HCEC 1CT (cell line): ENCODE measurements at places on chromosomes 3 and 15.
A peak's percentile ranks its signal among the peaks of the same experiment; 100 is the strongest.

- DNase-seq: no peak
These were observed 436.7 kb downstream of the EPHB1 start for GRCh38 chr3:135231737-135232136.

- peak; percentile 71 for DNase-seq
These were observed 7.1 kb downstream of the SCAMP2 start for GRCh38 chr15:74866090-74866489.

- DNase-seq: no peak
These were observed 65.2 kb downstream of the SLC9C1 start for GRCh38 chr3:112228786-112229185.

DNA sequence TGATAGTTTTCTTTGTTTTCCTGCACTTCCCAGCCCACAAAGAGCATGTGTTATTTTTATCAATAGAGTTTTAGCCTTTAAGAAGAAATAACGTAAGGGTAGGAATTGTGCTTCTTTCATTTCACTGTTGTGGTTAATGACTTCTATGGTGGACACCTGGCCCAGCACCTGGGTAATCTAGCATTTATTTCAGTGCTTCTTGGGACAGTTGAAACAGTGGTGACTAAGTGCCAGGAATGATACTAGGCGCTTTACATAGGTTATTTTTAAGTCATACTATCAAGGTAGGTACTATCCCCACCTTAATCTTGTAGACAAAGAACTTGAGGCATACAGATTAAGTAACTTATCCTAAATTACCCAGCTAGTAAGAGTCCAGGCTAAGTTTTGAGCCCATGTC lies 243.8 kb downstream of the SOX2 start:
- no peak for DNase-seq

DNA sequence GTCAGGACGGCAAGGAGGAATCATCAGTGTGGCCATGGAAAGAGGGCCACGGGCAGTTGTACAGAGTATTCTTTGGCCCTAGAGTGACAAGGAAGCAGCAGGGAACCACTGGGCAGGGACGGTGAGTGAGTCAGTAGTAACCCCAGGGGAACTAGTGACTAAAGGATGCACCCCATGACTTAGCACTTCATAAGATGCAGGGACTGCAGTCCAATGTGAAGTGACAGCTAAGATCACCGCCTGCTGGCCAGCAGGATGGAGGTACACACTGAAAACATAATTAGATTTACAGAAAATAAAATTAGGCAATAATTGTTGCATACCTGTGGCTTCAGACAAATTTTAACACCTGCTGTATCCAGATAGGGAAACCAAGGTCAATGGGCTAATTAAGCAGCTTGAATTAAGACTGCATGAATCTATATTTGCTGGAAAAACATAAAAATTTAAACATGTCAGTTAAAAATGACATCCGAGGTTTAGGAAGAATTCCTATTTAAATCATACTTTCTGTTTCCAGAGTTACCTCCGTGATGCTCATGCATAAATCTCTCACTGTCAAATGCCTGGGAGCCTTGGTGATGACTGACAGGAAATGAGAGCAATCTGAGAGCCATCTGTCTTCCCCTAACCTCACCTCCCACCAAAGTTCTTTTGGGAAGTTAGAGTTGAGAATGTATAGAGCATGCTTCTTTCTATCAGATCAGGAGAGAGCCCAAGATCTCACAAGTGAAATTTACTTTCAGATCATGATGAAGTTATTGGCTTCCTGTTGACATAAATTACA lies 56.5 kb downstream of the DCLK3 start:
- DNase-seq: peak; percentile 85

DNA sequence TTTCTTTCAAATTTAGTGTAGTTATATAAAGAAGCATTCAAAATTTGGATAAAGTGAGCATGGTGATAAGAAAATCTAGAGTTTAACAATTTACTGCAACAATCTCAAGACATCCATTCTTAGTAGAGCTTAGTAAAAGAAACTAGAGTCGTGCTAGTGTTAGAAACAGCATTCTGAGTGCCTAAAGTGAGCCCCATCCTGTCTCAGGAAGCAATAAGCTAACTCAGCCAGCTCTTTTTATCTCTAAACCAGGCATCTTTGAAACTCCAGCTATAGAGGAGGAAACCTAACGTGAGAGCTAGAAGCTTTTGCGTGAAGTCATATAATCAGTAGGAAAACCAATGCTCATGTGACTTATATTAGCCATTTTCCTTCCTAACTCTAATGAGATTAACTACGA lies 1187.1 kb upstream of the EPHA6 start:
- DNase-seq: no peak

- DNase-seq: no peak
These were observed 96.5 kb downstream of the LIPC start for GRCh38 chr15:58528188-58528870.

GRCh38 chr3:52886049-52886730 lies 11.2 kb downstream of the STIMATE start:
- DNase-seq: no peak

DNA sequence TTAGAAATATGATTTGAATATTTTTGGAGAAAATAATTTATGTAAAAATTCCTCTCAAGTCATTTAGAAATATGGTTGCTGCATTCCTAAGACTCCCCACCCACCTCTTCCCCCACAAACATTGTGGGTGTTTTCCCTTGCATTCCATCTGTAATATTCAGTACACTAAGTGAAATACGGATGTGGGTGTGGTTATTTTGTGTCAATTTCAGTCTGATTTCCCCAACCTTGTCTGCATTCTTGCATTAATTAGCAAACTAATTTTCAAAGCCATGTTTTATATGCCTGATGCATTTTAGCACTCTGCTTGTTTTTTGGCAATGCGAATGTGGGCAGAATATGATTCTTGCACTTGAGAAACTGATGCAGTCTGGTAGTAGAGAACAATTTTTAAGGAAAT lies 408.3 kb upstream of the RGMA start:
- DNase-seq: no peak

GRCh38 chr15:56835718-56836171 lies 82.7 kb upstream of the TCF12 start:
- no peak for DNase-seq

- DNase-seq: peak; percentile 7
These were observed 311.8 kb downstream of the TBC1D5 start for GRCh38 chr3:17430582-17430981.

DNA sequence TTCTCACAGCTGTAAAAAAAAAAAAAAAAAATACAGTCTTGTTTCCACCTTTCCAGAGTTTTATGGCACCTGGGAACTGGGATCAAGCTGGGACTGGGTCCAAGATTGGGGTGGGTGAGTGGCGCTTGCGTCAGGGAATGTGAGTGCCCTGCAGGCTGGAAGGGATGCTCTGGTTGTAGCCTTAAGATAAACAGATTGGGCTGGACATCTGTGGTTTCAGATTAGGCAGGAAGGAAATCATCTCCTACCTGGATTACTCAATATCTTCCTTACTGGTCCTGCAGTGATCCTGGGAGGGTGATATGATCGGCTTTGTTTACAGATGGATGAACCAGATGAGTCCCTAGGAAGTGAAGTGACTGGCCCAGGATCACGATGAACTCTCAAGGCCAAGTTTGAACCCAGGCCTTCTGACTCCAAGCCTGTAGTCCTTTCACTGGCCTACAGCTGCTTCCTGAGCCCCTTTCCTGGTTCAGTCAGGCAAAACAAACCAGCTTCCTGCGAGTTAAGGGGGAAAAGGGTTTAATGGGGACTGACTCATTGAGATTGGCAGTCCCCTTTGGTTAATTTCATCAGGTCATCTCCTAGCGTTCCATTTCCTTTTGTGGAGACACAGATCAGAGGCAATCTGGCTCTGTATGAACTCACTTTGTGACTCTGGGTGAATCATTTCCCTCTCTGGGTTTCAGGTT lies 179.8 kb downstream of the THSD4 start:
- DNase-seq: peak; percentile 100

DNA sequence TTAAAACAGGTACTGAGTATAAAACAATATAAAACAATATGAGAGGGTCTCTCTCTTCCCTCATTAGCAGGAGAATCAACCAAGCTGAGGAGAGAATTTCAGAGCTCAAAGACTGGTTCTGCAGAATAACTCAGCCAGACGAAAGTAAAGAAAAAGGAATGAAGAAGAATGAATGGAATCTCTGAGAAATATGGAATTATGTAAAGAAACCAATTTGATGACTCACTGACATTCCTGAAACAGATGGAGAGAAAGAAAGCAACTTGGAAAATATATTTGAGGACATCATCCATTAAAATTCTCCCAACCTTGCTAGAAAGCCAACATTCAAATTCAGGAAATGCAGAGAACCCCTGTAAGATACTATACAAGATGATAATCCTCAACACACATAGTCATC lies 630.9 kb downstream of the PYDC2 start:
- peak; percentile 9 for DNase-seq

DNA sequence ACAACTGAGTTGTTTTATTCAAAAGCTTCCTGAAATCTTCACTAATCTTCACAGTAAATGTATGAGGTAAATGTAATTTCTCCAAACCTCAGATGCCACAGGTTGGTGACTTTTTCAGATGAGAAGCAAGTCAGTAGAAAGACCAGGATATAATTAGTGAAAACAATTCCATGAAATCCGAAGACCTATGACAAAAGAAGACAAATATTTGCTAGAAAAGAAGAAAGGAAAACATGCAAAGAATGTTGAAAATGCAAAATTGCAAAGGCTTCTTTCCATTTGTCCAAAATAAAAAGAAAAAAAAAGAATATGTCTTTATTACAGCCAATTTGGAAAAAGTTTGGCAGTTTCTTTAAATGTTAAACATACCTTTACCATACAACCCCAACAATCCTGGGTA lies 88.3 kb upstream of the MYRIP start:
- no peak for DNase-seq

DNA sequence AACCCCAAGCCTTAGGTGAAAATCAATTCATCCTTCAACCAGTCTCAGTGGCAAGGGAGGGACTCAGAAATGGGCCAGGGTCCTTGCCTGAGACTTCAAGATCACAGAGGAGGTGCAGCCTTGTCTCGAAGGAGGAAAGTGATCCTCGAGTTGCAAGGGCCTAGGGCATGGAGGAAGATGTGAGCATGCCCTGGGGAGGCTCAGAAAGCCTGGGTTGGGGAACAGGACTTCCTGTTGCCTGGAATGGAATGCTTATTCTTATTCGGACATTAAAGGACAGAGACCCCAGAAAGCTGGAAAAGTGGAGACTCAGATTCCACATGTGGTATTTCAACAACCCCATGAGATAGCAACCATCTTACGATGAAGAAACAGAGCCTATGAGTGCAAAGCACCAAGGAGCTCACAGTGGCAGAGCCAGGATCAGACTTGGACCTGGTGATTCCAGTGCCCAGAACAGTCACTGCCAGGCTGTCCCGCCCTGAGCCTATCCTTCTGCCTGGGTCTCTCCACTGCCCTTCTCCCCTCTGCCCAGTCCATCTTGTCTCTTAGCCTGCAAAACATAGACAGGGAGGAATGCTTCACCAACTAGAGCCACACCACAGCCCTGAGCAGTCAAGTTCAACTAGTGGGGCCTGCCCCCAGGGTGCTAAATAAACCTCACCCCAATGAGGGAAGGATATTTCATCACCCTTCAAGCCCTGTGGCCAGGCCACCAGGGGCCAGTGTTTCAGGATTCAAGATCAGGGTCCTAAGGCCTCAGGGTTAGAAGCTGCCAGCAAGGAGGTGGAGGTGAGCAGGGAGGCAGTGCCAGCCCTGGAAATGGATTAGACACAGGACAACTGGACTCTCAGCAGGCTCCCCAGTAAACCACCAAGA lies 21.9 kb downstream of the DAPK2 start:
- DNase-seq: no peak

GRCh38 chr15:59317211-59317610 lies 55.5 kb downstream of the MYO1E start:
- no peak for DNase-seq

- DNase-seq: no peak
These were observed 2.9 kb downstream of the TICRR start for GRCh38 chr15:89578146-89578545.

GRCh38 chr3:123341871-123342630 lies 106.8 kb downstream of the ADCY5 start:
- DNase-seq: no peak

DNA sequence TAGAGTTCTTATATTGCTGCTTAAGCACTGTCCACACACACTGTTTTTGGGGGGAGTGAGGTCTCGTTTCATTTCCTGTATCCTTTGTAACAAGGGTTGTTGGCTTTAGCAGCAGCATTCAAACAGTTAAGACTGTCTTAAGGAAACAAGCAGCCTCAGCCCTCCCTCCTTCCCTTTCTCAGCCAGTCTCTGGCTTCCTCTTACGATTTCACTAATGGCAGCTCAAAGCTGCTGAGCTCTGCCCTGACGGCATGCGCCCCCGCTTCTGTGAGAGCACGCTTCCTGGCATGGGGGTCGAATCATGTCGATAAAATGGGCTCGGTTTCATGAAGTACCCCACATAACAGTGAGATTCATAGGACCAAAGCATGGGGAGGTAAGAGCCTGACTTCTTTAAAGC lies 105.0 kb downstream of the KLHL25 start:
- DNase-seq: no peak

DNA sequence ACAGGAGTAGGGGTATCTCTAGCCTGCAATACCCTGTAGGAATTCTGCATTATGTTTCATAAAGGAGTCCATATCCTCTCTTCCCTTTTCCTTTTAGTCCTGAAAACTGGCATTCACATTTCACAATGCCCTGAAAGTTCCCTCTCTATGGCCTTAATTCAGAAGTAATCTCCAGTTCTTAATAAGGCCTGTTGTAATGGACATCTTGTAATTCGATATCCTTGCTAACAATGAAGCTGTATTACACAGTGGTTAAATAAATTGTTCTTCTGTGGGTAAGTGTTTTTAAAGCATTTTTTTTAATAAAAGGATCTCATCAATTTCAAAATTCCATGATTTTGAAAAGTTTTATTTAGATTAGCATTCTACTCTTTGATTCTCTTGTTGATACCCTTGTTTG lies 34.3 kb upstream of the NEO1 start:
- no peak for DNase-seq

DNA sequence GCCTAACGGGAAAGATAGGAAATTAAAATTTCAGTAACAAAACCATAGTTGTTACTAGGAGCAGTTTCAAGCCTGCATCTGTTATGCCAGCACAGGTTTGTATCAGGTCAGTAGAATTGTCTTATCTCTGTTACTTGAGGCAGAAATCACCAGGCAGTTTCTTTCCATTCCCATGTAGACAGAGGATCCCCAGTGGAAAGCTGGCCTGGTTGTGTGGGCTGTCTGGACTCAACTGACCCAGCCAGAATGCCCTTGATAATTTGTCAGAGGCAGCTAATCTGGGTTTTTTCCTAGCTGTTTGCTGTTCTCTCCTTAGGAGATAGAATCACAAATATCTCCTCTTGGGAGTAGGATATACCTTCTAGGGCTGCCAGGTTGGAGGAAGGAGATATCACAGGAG lies 1044.7 kb downstream of the IGSF11 start:
- no peak for DNase-seq
